ENCODE measurements at places on chromosomes 3 and 15.

GRCh38 chr15:72783004-72783639 lies 436 bp downstream of the ADPGK start:
- DNase-seq: peak; percentile 54

- no peak for DNase-seq
Measured at GRCh38 chr15:91866371-91866905, 12.9 kb downstream of the SLCO3A1 start.

DNA sequence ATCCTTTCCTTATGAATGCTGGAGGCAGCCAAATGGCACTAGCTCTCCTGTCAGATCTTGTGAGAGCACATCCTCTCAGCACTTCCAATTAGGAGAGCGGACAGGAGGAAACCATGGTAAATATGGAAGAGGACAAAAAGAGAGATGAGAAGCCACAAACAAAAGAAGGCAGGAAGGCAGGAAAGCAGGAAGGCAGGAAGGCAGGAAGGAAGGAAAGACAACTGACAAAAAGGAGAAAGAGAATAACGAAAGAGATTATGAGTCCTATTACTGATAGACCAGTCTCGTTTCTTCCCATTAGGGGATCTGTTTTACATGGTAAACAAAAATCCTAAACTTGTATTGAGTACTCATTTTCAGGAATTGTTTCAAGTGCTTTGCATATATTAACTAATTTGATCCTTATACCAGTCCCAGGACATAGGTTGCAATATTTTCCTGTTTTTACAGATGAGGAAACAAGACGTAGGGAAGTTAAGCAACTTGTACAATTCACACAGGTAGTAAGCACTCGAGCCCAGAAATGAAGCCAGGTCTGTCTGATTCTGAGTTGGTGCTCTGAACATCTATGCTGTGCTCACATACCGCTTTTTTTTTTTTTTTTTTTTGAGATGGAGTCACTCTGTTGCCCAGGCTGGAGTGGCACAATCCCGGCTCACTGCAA lies 4.2 kb downstream of the BCL2A1 start:
- DNase-seq: no peak

DNA sequence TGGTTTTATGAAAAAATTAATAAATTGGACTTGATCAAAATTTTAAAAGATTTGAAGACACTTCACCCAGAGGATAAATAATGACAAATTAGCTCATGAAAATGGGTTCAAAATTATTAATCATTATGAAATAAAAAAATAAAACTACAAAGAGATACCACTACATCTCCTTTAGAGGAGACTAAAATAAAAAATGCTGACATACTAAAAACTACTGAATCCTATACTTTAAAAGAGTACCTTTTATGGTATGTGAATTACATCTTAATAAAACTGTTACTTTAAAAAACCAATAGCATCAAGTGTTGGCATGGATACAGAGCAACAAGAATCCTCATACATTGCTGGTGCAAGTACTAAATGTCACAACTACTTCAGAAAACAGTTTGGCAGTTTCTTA lies 46.0 kb upstream of the MYRIP start:
- DNase-seq: no peak

- no peak for DNase-seq
Measured at GRCh38 chr3:125478326-125478725, 41.7 kb downstream of the SNX4 start.

DNA sequence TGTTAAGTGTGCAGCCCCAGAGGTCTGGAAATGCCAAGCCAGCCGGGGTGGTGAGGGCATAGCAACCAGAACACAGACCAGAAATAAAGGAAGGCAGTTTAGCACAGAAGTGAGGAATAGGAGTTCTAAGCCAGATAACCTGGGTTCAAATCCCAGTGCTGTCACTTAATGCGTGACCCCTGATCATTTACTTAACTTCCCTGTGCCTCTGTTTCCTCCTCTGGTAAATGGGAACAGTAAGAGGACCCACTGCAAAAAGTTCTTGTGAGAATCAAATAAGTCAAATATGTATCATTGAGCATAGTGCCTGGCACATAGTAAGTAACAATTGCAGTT lies 125.2 kb upstream of the ARHGEF3 start:
- no peak for DNase-seq

GRCh38 chr3:70608434-70608833 lies 296.0 kb upstream of the MDFIC2 start:
- DNase-seq: no peak

- DNase-seq: no peak
Measured at GRCh38 chr3:183027276-183027675, 46.9 kb upstream of the DCUN1D1 start.

- DNase-seq: no peak
Measured at GRCh38 chr15:45862034-45862433, 227.2 kb downstream of the SQOR start.

DNA sequence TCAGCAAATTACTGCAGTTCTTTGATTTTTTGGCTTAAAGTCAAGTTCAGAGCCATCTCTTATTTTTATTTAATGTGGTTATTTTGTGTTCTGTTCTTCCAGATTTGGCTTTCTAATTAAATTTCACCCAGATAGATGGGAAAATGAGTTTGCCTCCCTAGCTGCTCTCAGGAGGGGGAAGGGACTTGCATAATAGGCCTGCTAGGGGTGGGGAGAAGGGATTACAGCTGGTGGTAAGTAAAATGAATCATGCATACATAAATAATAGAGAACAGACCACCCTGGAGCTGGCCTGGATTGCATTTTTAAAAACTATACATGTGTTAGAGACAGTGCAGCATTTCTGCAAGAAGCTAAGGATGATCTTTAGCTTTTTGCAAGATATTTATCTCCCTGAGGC lies 3.9 kb upstream of the PXYLP1 start:
- no peak for DNase-seq

- peak; percentile 7 for DNase-seq
Measured at GRCh38 chr3:113275929-113276750, 64.8 kb downstream of the BOC start.

DNA sequence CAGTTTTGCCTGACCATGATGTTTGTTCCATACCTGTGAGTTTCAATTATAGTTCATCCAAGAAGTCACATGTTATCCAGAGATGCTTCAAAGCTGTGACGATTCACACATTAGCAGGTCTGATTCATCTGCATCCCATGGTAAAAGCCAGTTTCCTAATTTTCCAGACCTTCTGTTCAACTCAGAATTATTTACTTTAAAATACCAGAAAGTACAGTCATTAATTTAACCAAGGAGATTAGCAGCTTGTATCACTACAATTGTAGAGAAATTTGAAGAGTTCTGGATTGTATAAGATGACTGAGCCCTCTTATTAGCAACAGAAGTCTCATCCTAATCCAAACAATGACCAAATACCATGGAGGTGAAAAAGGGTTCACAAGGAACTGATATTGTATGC lies 76.1 kb upstream of the THBS1 start:
- DNase-seq: no peak

DNA sequence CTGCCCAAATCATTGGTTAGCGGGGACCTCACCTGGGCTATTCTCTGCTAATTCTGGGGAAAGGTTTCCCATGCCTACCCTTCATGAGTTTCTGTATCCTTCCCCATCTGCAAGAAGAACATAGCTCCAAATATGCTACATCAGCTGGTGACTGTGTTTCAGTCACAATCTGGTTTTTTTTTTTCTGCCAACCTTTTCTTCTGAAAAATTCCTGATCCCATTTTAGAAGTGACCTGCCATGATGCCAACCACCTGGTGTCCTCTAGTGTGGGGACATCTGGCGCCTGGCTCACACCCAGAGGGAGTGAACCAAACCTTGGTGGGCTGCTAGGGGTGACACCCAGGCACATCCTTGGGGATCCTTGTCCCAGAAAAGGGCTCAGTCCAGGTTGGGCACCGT lies 76.1 kb downstream of the CHRD start:
- DNase-seq: no peak

DNA sequence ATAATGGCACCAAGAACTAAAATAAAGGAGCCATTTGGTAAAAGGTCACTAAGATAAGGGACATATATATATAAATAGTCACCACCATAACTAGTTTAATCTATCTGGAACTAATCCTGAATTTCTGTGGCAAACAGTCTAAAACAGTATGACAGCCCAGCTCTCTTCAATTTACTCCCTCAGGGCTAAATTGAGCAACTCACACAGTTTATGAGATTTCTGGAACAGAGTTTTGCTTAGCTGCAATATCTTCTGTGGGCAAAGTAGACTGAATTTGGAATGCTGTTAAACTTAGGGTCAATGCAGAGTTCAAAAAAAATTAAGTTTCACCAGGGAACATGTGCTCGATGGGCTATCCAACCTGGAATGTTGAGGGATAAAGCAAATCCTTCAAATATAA lies 70.1 kb upstream of the VEPH1 start:
- DNase-seq: no peak

DNA sequence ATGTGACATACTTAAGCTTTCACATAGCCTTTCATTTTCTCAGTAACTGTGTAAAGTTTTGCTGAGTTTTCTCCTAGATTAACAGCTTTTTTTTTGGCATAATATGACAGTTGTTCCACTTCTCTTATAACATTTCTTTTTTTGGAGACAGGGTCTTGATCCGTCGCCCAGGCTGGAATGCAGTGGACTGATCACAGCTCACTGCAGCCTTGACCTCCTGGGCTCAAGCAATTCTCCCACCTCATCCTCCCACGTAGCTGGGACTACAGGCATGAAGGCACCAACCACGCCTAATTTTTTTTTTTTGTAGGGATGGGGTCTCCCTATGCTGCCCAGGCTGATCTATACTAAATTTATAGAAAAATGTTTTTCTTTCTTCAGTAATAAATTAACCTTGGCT lies 30.1 kb downstream of the DLG1 start:
- DNase-seq: no peak

- peak; percentile 17 for DNase-seq
Measured at GRCh38 chr3:9898467-9899241, 4.0 kb upstream of the IL17RE start.

DNA sequence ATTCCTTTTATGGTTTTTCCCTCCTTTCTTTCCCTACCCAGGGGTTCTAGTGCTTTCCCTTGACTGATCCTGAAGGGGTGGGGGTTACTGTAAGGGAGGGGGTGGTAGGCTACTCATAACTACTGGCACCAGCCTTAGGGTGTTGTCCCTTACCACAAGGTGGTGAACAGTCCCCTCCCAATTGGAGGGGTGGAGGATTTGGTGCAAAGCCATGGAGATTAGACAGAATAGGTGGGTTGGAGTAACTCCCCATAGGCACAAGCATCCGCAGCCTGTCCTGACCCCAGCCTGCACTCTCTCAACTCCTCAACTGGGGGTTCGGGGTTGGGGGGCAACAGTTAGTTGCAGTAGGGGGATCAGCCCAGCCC lies 2.6 kb upstream of the HYAL2 start:
- DNase-seq: no peak

DNA sequence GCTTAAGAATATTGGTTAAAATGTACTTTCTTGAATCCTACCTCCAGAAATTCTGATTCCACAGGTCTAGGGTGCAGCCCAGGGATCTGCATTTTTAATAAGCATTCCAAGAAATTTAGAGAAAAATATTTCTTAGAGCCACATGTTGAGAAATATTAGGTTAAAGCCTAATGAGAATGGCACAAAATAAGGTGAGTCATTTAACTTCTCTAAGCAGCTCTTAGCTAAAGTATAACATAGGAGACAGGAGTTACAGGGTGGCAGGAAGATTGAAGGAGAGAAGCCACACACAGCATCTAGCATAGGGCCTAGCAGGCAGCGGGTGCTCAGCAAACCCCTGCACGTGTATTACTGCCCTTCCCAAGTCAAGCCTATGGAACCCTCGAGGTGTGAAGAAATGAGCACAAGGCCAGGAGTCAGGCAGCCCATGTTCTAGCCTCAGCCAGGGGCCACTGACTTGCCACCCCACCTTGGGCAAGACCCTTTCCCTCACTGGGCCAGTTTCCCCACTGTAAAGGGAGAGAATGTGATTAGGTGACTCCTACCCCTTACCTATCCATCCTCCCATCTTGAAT lies 197.1 kb upstream of the TLE3 start:
- DNase-seq: no peak

- no peak for DNase-seq
Measured at GRCh38 chr15:61128896-61129295, 100.2 kb downstream of the RORA start.

All from activated CD8-positive, alpha-beta T cell treated with anti-CD3 and anti-CD28 coated beads for 36 hours (primary cell).